ENCODE measurements at places on chromosomes 16 and 17.

DNA sequence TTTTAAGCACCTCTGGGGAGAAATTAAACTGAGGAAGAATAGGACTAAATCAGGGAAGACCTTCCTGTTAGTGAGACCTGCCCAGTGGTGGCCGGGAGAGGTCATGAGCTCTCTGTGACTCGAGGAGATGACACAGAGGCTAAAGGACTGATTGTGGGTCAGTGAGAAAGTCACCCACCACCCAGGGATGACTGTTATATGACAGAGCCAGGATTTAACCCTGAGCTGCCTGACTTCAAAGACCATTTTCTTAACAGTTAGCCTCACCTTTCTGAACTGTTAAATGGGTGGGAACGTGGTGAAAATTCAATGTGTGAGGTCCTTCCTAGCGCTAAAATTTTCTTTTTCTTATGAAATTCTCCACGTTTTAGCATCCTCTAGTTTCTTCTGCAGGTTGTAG lies 72.5 kb downstream of the WSB1 start:
- no peak for DNase-seq

DNA sequence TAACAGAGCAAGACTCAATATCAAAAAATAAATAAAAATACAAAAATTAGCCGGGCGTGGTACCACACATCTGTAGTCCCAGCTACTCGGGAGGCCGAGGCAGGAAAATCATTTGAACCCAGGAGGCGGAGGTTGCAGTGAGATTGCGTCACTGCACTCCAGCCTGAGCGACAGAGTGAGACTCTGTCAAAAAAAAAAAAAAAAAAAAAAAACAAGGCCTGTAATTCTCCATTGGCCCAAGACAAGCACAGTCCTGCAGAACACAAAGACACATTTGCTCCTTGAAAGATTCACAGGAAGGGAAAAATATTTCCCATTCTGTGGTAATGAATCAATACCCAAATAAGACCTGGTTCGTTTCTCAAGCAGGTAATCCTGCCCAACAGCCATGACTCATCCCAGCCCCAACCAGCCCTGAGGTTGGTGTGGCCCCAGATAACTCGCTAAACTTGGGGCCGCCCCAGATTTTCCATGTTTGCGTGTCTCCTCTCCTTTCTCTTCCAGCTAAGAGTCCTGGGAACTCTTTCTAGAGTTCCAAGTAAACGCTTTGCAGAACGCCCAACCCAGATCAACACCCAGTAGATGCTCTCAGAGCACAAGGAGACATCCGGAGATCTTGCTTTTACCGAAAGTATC lies 40.3 kb upstream of the SNN start:
- DNase-seq: no peak

DNA sequence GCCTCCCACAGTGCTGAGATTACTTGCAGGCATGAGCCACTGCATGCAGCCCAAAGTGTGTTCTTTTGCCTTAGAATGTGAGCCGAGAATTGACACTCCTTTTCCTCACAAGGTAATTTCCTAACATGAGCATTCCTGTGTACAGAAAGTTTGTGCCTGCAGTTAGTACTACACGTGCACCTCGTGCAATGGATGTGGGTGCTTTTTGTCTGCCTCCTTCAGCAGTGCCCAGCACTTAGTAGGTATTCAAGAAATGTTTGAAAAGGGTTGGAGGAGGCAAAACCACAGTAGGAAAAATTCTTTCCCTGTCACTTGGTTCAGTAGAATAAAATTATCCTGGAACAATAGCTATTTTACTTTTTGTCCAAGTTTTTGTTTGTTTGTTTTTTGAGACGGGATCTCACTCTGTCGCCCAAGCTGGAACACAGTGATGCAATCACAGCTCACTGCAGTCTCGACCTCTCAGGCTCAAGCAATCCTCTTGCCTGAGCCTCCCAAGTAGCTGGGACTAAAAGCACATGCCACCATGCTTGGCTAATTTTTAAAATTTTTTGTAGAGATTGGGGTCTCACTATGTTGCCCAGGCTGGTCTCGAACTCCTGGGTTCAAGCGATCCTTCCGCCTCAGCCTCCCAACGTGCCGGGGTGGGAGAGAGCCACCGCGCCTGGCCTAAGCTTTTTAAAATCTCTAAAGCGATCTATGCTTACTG lies 2.4 kb downstream of the NDE1 start:
- no peak for DNase-seq

GRCh38 chr17:14579716-14580115 lies 278.8 kb downstream of the HS3ST3B1 start:
- no peak for DNase-seq

- DNase-seq: no peak
These were observed 280.4 kb downstream of the HS3ST3B1 start for GRCh38 chr17:14581186-14581830.

- DNase-seq: no peak
These were observed 240.9 kb downstream of the KIF2B start for GRCh38 chr17:54063639-54064038.

DNA sequence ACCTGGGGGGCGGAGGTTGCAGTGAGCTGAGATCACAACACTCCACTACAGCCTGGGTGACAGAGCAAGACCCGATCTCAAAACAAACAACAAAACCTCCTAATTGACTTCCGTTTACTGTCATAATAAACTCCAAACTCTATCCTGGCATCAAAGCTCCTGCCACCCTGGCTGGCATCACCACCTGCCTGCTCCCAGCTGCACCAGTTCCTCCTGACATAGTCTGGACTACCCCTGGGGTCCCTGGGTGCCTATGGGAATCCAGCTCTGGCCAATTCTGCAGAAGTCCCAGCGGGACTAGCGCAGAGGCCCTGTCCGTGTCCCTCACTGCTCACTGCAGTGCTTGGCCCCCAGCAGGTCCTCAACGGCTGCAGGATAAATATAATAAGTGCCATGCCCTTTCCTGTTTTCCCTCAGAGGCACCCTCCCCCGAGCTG lies 723 bp downstream of the NTHL1 start:
- no peak for DNase-seq

DNA sequence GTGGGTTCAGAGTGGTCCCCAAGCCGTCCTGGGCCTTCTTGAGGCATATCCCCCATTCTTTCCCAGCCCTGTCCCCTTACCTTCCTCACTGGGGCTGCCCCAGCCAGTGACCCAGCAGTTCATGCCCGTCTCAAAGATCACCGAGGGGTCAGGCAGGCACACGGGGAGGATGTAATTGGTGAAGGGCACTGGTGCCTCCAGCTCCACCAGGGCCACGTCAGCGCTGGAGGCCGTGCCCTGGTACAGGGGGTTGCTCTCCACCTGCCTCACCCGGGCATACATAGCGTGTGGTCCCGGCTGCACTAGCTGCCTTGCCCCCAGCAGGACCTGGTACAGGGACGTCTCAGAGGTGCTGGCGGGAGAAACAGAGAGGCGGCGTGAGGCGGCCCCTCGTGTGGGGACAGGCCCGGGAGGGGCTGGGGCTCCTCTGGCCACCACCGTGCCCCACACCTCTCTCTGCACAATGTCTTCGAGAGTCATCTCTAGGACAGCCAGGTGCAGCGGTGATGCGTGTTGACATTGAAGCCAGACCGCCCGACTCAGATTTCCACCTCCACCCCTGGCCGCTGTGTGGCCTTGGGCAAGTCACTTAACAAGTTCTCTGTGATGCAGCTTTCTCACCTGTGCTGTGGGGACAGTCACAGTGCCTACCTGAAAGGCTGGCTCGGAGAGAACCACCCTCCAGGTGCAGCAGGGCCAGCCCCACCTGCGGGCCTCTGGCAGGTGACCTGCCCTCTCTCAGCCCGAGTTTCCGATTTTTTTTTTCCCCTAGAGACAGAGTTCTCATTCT lies 5.8 kb downstream of the PRSS27 start:
- no peak for DNase-seq

DNA sequence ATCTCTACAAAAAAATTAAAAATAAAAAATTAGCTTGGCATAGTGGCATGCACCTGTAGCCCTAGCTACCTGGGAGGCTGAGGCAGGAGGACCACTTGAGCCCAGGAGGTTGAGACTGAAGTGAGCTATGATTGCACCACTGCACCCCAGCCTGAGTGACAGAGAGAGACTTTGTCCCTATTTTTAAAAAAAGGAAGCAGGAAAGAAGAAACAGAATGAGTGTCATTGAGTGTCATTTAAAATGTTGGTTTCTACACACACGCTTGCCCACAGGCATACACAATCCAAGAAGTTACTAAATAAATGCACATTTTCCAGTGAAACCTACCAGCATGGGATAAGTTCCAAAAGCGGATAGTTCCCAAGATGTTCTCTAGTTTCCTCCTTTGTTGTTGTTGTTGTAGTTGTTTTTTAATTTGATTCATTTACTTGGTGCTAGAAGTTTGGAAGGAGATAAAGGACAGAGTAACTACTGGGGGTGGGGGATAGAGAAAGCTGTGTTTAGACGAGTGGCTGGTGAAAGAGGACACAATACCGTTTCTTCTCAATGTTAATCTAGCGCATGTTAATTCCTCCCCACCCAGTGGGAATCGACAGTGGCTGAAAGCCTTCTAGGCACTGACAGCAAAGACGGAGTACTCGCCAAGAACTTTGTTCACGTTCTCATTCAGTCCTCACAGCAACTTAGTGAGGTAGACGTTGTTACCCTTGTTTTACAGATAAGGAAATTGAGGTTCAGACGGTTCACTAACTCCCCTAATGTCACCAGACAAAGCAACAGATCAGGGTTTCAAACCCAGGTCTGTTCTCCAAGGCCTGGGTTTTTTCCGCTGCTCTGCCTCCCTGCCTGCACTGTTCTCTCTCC lies 17.3 kb downstream of the MRPS23 start:
- no peak for DNase-seq

DNA sequence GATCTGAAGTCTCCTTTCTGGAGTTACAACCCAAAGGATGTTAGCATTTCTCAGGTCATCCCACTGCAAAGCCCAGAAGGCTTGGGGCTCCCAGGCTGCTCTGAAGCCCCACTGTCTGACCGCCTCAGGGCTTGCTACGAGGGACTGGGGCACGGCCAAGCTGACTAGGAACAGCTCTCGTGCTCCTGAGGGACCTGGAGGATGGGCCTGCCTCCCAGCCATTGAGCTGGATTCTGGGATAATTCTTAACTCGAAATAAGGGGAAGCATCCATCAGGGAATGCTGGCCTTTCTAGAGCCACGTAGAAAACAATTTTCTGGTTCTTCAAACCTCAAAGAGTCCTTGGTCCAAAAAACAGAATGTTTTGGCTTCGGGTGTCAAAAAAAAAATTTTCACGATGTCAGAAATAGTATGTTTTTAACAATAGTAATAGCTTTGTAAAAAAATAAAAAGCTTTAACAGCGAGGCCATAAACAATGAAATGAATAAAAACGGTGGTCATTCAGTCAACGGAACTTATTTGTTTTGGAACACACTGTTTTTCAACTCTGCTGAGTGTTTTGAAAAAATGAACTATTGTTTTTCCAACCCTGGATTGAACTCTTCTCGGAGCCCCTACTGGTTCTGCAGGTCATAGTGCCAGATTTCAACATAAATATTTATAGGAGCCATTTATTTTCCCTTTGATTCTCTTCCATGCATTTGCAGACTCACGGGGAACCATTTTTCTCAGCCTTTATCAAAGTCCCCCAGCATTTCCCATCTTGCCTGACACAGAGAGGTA lies 16.4 kb upstream of the HERPUD1 start:
- no peak for DNase-seq

DNA sequence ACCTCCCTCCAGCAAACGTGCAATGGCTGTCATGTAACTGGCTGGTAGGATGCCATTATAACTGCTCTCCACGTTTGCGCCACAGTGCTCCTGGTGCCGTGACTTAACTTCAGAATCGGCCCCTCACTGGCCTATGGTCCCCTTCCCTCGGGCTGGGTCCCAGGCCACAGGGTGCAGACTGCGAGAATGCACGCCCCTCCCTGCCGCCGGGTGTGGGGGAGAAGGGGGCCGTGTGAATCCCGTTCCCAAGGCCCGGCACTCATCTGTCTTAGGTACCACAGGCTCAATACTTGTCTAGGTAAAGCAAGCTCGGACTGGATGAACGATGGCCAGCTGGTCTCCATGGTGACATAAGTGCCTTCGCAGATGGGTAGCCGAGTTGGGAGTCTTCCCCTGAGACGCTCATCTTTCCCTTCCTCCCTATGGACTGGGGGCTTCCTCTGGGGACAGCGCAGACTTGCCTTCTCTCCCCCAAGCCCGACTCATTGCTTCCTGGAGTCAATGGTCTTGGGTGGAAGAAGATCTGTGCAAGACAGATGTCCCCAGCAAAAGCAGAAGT lies 37.8 kb downstream of the TIMM22 start:
- no peak for DNase-seq

GRCh38 chr17:55490376-55490775 lies 20.9 kb downstream of the SMIM36 start:
- DNase-seq: no peak

DNA sequence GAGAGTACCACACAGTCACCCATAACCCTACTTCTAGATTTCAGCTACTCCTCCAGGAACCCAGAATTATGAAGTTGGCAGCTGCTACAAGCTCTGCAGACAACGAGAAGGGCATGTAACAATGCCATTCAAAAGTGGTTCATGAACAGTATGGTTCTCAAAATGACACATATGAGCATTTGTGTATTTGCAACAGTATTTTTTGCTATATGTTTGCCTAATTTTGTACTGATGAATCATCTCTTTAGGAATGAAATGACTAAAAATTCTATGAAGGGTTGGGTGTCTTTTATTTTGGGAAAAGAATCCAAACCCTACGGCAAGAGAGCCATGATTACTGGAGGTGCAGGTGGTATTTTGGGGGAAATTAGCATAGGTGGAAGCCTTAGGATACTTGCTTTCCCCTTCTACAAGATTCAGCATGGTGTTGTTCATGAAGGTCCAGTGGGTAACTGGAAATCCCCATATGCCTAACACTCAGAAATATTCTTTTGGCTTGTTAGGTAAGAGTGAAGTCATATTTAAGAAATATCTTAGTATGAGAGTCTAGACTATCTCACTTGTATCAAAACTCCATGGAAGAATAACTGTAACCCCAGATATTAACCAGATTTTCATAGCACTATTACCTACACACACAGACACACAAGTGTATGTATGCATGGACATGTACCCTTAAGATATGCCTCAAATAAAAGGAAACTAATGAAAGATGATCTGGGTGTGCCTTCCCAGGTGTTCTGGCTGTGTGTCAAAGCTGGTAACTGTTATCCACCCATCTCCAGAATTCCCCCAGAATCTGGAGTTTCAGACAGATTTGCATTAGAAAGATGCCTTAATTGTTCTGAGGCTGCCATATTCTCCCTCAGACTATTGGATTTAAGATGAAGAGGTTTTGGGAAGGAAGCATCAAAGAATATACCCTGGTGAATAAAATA lies 688.2 kb upstream of the SOX9 start:
- DNase-seq: no peak

- no peak for DNase-seq
These were observed 11.6 kb downstream of the NATD1 start for GRCh38 chr17:21241564-21241963.

GRCh38 chr16:84917492-84917891 lies 93.8 kb downstream of the ZDHHC7 start:
- no peak for DNase-seq

GRCh38 chr17:40552806-40553693 lies 12.2 kb downstream of the CCR7 start:
- peak; percentile 64 for DNase-seq

Data from activated CD8-positive, alpha-beta memory T cell treated with anti-CD3 and anti-CD28 coated beads, Interleukin-2, amount 50 U/mL, for 48 hours (primary cell).